ENCODE measurements at places on chromosomes 2 and 18.

GRCh38 chr2:20667531-20668401, 822 bp downstream of the GDF7 start:
- H3K27me3 ChIP-seq, result peaks cover 93% of the 10 kb centered on the region
- H3K4me3 ChIP-seq, result peak overlapping the region; percentile 24
- no peaks in the 10 kb centered on the region for H3K36me3 ChIP-seq
- DNase-seq, result no peak
- no peak overlapping the region for H3K27ac ChIP-seq

DNA sequence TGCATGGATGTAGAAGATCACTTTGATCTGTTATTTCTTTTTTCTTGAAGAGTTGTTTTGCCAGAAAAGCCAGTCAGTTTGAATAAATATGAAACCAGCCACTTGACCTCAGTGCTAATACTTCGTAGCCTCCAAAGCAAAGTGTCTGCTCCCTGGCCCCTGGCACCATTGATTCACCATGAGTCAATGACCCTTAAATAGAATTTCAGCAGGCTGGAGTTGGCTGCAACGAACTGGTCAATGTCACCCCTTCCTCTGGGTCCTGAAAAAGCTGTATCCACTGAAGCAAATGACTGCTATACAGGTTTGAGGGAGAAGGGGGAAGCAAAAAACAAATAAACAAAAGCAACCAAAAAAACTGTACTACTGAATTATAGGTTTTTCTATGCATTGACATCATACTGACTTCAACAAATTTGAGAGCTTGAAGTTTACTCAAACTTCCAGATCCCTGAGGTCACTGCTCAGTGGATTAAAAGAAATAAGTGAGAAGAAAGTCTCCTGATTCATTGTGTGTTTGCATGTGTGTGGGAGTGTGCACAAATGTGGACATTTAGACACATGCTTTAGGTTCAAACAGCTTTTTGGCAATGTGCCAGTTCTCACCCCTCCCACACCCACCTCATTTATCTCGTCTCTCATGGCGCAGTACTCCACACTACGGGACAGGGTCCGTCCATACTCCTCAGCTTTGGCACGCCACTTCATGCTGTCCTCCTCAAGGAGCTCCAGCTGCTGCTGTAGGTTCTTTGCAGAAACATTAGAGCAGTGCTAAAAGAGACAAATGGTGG, 58.1 kb upstream of the TTN start:
- H3K4me3 ChIP-seq, result no peak overlapping the region
- H3K36me3 ChIP-seq, result no peaks in the 10 kb centered on the region
- no peak overlapping the region for H3K27ac ChIP-seq
- no peaks in the 10 kb centered on the region for H3K27me3 ChIP-seq
- H3K4me1 ChIP-seq, result no peaks in the 10 kb centered on the region

GRCh38 chr2:152693033-152693432, 24.2 kb downstream of the PRPF40A start:
- H3K27me3 ChIP-seq, result no peaks in the 10 kb centered on the region
- no peaks in the 10 kb centered on the region for H3K36me3 ChIP-seq
- H3K27ac ChIP-seq, result no peak overlapping the region
- H3K4me3 ChIP-seq, result no peak overlapping the region

GRCh38 chr2:59034106-59034505, 793.0 kb upstream of the FANCL start:
- H3K4me3 ChIP-seq, result no peak overlapping the region
- H3K36me3 ChIP-seq, result no peaks in the 10 kb centered on the region
- no peak overlapping the region for H3K27ac ChIP-seq
- H3K27me3 ChIP-seq, result no peaks in the 10 kb centered on the region
- no peak for DNase-seq

GRCh38 chr2:66489436-66489835, 54.5 kb downstream of the MEIS1 start:
- no peak overlapping the region for H3K4me3 ChIP-seq
- no peaks in the 10 kb centered on the region for H3K27me3 ChIP-seq
- H3K4me1 ChIP-seq, result peaks cover 7% of the 10 kb centered on the region

- no peaks in the 10 kb centered on the region for H3K4me1 ChIP-seq
- no peak overlapping the region for H3K4me3 ChIP-seq
- H3K36me3 ChIP-seq, result no peaks in the 10 kb centered on the region
- no peak overlapping the region for H3K27ac ChIP-seq
Observed at GRCh38 chr2:16073921-16074425, 133.6 kb downstream of the MYCN start.

GRCh38 chr2:184192649-184193048, 405.7 kb upstream of the ZNF804A start:
- no peak for DNase-seq
- no peak overlapping the region for H3K27ac ChIP-seq
- no peaks in the 10 kb centered on the region for H3K4me1 ChIP-seq
- H3K36me3 ChIP-seq, result no peaks in the 10 kb centered on the region

- H3K4me1 ChIP-seq, result peaks cover 8% of the 10 kb centered on the region
- H3K27me3 ChIP-seq, result no peaks in the 10 kb centered on the region
- no peaks in the 10 kb centered on the region for H3K36me3 ChIP-seq
- no peak for DNase-seq
- no peak overlapping the region for H3K4me3 ChIP-seq
Observed at GRCh38 chr18:9477509-9477908, 2.2 kb downstream of the RALBP1 start.

GRCh38 chr2:151819920-151820319, 8.3 kb downstream of the ARL5A start:
- H3K36me3 ChIP-seq, result no peaks in the 10 kb centered on the region
- no peak for DNase-seq
- no peak overlapping the region for H3K4me3 ChIP-seq
- H3K27me3 ChIP-seq, result no peaks in the 10 kb centered on the region

- H3K27ac ChIP-seq, result no peak overlapping the region
- H3K27me3 ChIP-seq, result no peaks in the 10 kb centered on the region
- DNase-seq, result no peak
- no peak overlapping the region for H3K4me3 ChIP-seq
- peaks cover 4% of the 10 kb centered on the region for H3K4me1 ChIP-seq
- peaks cover 6% of the 10 kb centered on the region for H3K36me3 ChIP-seq
Observed at GRCh38 chr2:112073875-112074274, 18.8 kb downstream of the TMEM87B start.

- no peaks in the 10 kb centered on the region for H3K4me1 ChIP-seq
- H3K27me3 ChIP-seq, result no peaks in the 10 kb centered on the region
- no peak overlapping the region for H3K27ac ChIP-seq
- H3K4me3 ChIP-seq, result no peak overlapping the region
- no peaks in the 10 kb centered on the region for H3K36me3 ChIP-seq
Observed at GRCh38 chr2:114009205-114009944, 119.5 kb downstream of the ACTR3 start.

- H3K27ac ChIP-seq, result no peak overlapping the region
- H3K27me3 ChIP-seq, result no peaks in the 10 kb centered on the region
- H3K36me3 ChIP-seq, result no peaks in the 10 kb centered on the region
- DNase-seq, result no peak
- no peak overlapping the region for H3K4me3 ChIP-seq
- no peaks in the 10 kb centered on the region for H3K4me1 ChIP-seq
Observed at GRCh38 chr2:200877443-200877842, 11.4 kb downstream of the PPIL3 start.

DNA sequence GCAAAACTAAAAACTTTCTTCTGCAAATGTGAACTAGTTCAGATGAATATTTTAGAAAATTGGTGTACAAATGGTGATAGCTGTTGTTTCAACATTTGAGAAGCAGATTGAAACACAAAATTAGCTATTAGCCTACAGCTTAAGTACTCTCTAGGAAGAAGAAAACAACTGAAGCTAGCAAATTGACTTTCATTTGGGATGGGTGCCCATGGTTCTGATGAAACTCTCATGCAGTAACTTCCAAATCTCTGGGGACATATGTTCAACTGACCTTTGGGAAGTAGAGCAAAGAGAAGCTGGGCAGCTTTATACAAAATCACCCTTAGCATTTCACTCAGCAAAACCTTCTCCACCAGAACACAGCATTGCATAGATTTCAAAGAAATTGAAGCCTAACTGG, 119.0 kb downstream of the GALNT13 start:
- H3K27me3 ChIP-seq, result no peaks in the 10 kb centered on the region
- no peak overlapping the region for H3K27ac ChIP-seq
- H3K4me3 ChIP-seq, result no peak overlapping the region
- DNase-seq, result no peak
- H3K36me3 ChIP-seq, result no peaks in the 10 kb centered on the region

- no peaks in the 10 kb centered on the region for H3K4me1 ChIP-seq
- H3K27me3 ChIP-seq, result no peaks in the 10 kb centered on the region
- no peaks in the 10 kb centered on the region for H3K36me3 ChIP-seq
- DNase-seq, result no peak
- H3K27ac ChIP-seq, result peak overlapping the region; percentile 7
- H3K4me3 ChIP-seq, result no peak overlapping the region
Observed at GRCh38 chr2:28153851-28154250, 238.8 kb upstream of the FOSL2 start.

GRCh38 chr18:48992133-48992532, 41.4 kb upstream of the SMAD7 start:
- DNase-seq, result no peak
- H3K4me3 ChIP-seq, result no peak overlapping the region
- H3K36me3 ChIP-seq, result no peaks in the 10 kb centered on the region
- no peak overlapping the region for H3K27ac ChIP-seq
- no peaks in the 10 kb centered on the region for H3K27me3 ChIP-seq
- peaks cover 5% of the 10 kb centered on the region for H3K4me1 ChIP-seq

- H3K27ac ChIP-seq, result no peak overlapping the region
- no peak for DNase-seq
- no peaks in the 10 kb centered on the region for H3K4me1 ChIP-seq
- H3K4me3 ChIP-seq, result no peak overlapping the region
- H3K36me3 ChIP-seq, result no peaks in the 10 kb centered on the region
- H3K27me3 ChIP-seq, result no peaks in the 10 kb centered on the region
Observed at GRCh38 chr2:71901466-71901865, 246.2 kb downstream of the CYP26B1 start.

DNA sequence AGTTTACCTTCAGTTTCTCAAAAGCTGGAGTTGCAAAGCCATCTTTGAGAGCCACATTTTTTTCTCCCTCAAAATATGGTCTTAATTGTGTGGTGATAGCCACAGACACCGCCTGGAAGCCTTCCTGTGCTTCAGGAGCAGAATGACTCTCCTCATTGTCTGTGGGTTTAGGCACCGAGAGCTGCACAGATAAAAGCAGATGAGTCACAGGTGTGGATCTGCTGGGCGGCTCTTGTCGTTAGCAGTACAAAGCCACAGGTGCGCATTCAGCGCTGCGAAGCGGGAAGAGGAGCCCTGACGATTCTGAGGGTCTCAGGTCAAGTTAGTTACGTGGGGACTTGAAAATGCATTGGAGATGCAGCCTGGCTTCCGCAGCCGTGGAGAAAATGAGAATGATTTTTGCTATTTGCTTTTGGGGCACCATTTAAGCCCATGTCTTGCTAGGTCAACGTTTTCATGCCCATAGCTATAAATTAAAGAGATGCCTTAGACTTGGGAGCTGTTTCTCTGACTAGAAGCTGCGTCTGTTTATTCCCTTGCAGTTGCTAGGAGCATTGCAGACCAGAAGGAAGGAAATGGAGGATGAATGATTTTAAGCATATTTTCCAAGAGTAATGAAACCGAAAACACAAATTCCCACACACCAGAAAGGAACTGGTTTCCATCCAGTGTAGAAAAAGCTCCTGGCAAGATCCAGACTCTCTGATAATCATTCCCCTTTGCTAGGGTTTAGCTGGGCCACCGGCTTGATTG, 51.5 kb downstream of the KLHL29 start:
- no peaks in the 10 kb centered on the region for H3K36me3 ChIP-seq
- H3K27me3 ChIP-seq, result no peaks in the 10 kb centered on the region
- H3K4me3 ChIP-seq, result no peak overlapping the region
- no peaks in the 10 kb centered on the region for H3K4me1 ChIP-seq
- H3K27ac ChIP-seq, result peak overlapping the region; percentile 0

DNA sequence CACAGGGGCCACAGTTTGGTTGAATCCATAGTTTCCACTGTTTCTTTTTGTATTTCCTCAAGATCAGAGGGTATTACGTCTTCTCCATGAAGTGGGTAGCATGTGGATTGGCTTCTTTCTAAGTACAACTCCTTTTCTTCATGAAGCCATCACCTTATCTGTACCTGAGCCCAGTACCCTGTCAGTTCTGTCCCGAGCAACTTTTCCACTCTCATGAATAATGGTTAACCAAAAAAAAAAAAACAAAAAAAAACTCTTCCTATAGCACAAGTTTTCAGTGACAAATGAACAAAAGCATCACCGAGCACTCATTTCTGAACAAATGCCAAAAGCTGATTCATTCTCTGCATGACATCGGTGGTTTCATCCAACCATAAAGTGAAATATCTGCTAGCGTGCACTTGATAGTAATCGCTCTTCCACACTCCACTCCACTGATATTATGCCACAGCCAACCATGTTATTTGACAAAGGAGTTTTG, 53.0 kb upstream of the CCDC150 start:
- H3K27ac ChIP-seq, result no peak overlapping the region
- H3K27me3 ChIP-seq, result peaks cover 5% of the 10 kb centered on the region
- H3K4me3 ChIP-seq, result no peak overlapping the region
- H3K4me1 ChIP-seq, result no peaks in the 10 kb centered on the region
- DNase-seq, result no peak

- H3K27ac ChIP-seq, result no peak overlapping the region
- H3K4me1 ChIP-seq, result no peaks in the 10 kb centered on the region
- no peaks in the 10 kb centered on the region for H3K36me3 ChIP-seq
- H3K4me3 ChIP-seq, result no peak overlapping the region
Observed at GRCh38 chr2:86416146-86416545, 25.0 kb upstream of the KDM3A start.

GRCh38 chr2:119645173-119645855, 33.7 kb upstream of the TMEM177 start:
- no peak overlapping the region for H3K27ac ChIP-seq
- H3K4me3 ChIP-seq, result no peak overlapping the region
- DNase-seq, result no peak
- H3K4me1 ChIP-seq, result no peaks in the 10 kb centered on the region

DNA sequence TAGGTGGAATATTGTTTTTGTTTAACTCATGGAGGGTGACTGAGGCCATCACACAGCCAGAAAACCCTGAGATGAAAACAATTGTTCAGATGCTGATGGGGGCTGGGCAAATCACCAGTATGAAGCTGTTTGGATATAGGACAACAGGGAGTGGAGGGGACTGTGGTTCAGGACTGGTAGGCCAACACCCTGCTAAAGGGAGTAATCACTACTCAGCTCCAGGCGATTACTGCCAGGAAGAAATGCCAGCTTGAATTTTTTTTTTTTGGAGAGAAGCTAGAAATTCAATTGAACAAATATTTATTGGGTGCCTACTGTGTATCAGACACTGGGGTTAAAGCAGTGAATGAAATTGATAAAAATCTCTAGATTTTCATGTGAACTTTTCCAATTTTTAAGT, 37.4 kb downstream of the TNP1 start:
- no peak for DNase-seq
- H3K27me3 ChIP-seq, result no peaks in the 10 kb centered on the region
- no peaks in the 10 kb centered on the region for H3K4me1 ChIP-seq

GRCh38 chr2:11637546-11637945, 32.4 kb downstream of the NTSR2 start:
- H3K27ac ChIP-seq, result no peak overlapping the region
- H3K4me3 ChIP-seq, result no peak overlapping the region
- no peaks in the 10 kb centered on the region for H3K36me3 ChIP-seq
- H3K27me3 ChIP-seq, result no peaks in the 10 kb centered on the region
